ENCODE measurements at places on chromosomes 1 and 21. TPM values are rescaled to one million over a fixed set of nuclear protein-coding genes. Genes with fewer than 3 reads are reported as not detected.

- H3K27ac ChIP-seq: no peak overlapping the region
- no peaks in the 10 kb centered on the region for H3K27me3 ChIP-seq
- DNase-seq: no peak
- H3K4me3 ChIP-seq: no peak overlapping the region
- H3K4me1 ChIP-seq: no peaks in the 10 kb centered on the region
- no peaks in the 10 kb centered on the region for H3K36me3 ChIP-seq
Measured at GRCh38 chr21:37971390-37971950, 55.2 kb upstream of the KCNJ6 start.

DNA sequence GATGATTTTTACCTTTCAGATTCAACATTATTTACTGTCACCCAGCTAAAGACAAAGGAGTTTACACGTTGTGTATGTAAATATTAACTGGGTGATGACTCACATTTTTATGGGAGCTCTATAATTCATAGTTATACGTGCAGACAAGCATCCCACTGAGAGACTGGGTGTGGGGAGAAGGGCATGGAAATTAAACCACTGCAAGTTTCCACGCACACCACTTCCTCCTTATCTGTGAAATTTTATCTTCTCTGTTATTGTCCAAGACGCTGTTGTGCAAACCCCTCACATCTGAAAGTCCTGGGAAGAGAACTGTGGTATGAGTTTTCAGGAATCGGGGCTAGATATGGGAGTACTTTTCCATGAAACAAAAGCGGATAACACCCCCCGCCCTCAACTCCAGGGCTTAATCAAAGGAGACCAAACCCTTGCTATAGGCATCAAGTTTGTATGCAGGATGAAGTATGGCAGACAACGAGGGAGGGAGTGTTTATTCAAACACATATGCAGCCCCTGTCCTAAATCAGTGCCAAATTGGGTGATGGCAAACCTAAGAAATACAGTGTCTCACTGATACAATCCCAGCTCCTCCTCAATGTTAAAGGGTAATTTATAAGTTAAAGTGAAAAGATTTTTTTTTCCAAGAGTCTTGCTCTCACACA is 23.3 kb upstream of the DPT start:
- H3K36me3 ChIP-seq: no peaks in the 10 kb centered on the region
- peaks cover 11% of the 10 kb centered on the region for H3K27me3 ChIP-seq
- peaks cover 3% of the 10 kb centered on the region for H3K4me1 ChIP-seq
- no peak overlapping the region for H3K27ac ChIP-seq
- no peak overlapping the region for H3K4me3 ChIP-seq

DNA sequence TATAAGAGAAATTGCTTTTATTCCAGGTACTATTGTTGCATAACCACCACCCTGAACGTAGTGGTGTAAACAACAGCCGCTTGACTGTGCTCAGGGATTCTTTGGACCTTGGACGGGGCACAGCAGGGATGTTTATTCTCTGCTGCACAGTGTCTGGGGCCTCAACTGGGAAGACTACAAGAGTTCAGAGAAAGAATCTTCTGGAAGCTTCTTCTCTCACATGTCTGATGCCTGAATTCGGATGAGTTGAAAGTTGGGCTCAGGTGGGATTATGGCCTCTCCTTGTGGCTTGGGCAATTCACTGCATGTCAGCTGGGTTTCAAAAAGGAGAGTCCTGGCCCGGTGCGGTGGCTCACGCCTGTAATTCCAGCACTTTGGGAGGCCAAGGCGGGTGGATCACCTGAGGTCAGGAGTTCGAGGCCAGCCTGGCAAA is 19.0 kb upstream of the SSBP3 start:
- H3K27me3 ChIP-seq: peaks cover 3% of the 10 kb centered on the region
- H3K27ac ChIP-seq: no peak overlapping the region
- no peaks in the 10 kb centered on the region for H3K36me3 ChIP-seq
- no peaks in the 10 kb centered on the region for H3K4me1 ChIP-seq

DNA sequence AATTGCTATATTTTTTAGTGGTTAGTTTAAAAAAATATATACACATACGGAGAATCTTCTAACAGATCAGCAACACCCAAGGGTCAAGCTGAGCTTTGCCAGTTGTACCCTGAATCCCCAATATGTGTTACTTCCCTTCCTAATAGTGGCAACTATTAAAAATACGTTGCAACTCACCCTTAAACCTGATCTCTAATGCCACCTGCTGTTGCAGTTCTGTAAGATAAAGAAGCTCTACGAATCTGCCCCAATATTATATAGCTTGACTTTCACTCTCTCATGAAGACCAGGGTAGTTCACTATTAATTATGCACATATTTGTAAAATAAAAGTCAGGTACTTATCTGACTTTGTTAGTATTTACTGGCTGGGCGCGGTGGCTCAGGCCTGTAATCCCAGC is 58.4 kb downstream of the ASH1L start:
- H3K27ac ChIP-seq: peak overlapping the region; percentile 28
- H3K4me3 ChIP-seq: no peak overlapping the region
- DNase-seq: no peak
- H3K36me3 ChIP-seq: peaks cover 10% of the 10 kb centered on the region

DNA sequence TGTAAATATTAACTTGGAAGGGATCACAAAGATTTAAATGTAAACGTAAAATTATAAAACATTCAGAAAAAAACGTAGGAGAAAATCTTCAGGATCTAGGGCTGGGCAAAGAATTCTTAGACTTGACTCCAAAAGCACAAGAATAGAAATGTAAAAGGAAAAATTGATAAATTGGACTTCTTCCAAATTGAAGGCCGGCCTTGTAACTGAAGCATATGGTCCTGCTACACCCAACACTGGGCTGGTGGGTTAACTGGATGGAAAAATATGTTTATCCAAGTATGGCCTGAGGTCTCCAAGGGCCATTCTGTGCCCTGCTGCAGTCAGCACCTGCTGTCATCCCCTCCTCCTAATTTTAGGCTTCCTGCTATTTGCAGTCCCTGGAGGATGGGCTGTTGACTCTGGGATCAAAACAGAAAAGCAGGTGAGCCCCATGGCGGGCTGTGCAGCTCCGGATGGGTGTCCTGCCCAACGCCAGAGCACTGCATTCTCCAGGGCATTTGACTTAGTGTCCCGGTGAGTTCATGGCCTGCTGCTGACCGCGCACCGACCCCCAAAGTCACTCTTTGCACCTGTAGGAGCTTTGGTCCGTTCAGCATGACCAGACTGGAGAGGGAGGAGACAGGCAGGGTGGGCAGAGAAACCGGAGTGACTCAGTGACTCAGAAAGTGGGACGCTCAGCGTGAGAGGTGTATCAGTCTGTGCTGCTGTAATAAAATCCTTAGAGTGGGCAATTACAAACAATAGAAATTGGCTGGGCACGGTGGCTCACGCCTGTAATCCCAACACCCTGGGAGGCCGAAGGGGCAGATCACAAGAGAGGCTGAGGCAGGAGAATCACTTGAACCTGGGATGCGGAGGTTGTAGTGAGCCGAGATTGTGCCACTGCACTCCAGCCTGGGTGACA is 6.1 kb upstream of the AIRE start:
- H3K27me3 ChIP-seq: peaks cover 14% of the 10 kb centered on the region
- H3K27ac ChIP-seq: no peak overlapping the region
- no peaks in the 10 kb centered on the region for H3K36me3 ChIP-seq
- no peak for DNase-seq
- no peak overlapping the region for H3K4me3 ChIP-seq

Gene SAMD13
- 0.82 TPM for total RNA-seq

GRCh38 chr1:17502326-17502778 is 37.1 kb upstream of the ARHGEF10L start:
- no peak overlapping the region for H3K4me3 ChIP-seq
- H3K36me3 ChIP-seq: no peaks in the 10 kb centered on the region
- DNase-seq: peak; percentile 63
- H3K4me1 ChIP-seq: peaks cover 3% of the 10 kb centered on the region
- H3K27ac ChIP-seq: no peak overlapping the region

DNA sequence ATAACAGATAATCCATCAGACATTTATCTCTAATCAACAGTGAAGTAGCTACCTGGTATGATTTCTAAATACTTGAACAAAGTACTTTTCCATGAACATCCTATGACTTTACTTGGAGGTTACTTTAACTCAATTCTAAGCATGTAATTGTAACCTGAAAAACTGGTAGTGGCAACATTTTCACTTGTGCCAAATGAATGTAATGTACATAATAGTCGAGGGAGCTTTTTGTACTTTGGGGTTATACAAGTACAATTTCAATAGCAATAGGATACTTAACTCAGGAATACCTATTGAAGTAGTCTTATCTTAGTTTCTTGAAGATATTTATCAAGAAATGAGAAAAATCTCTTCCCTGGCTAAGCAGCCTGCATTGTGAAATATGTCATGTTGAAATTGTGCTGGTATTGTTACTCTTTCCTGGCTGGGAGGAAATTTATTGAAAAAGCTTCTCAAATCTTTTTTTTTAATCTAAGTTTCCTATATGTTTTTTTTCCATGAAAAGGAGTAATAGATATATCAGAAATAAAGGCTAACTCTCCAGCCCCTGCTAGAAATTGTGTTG is 33.7 kb upstream of the CACYBP start:
- H3K36me3 ChIP-seq: peaks cover 6% of the 10 kb centered on the region
- DNase-seq: no peak

DNA sequence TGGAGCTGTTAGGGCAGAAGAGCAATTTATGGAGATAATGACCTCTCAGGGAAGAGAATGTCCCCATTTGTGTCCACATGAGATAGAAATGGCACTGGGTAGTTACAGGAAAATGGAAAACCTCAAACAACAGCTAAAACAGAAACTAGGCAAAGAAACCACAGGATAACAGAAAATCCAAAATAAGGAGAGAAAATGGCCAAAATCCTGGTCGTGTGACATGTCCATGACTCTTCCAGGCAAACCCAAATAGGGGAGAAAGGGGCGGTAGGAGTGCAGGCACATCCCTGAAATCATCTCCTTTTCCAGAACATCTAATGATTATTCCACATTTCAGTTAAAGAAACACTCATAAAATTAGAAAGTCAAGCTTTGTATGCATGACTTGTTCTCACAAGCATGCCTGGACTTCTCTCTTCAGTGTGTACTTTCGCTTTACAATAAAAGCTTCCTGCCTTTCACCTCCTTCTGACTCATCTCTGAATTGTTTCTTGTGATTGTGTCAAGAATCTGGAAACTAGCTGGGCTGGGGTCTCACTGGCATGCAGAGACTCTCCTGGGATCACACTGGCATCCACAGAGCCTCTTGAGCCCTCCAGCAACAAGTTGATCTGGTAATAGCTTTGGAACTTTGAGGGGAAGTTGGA is 171.4 kb upstream of the ZP4 start:
- H3K27me3 ChIP-seq: no peaks in the 10 kb centered on the region
- H3K27ac ChIP-seq: no peak overlapping the region
- no peak overlapping the region for H3K4me3 ChIP-seq
- H3K4me1 ChIP-seq: no peaks in the 10 kb centered on the region
- no peak for DNase-seq

DNA sequence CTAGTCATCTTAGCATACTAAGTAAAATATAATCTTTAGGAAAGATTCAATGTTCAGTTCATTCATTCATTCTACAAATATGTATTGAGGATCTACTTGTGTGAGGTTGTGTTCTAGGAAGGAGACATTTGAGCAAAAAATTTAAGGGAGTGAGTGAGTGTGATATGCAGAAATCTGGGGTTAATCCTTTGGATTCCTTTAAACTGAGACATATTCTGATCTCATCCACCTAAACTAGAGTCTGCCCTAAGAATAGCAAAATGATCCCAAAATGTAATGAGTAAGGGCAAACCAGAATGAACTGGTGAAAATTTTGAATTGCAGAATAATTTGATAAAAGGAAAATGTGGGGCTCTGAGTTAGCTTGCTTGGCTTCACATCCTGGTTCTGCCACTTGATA is 8.6 kb downstream of the UBE2U start:
- DNase-seq: no peak
- H3K4me3 ChIP-seq: no peak overlapping the region
- H3K27ac ChIP-seq: no peak overlapping the region
- peaks cover 27% of the 10 kb centered on the region for H3K27me3 ChIP-seq
- H3K4me1 ChIP-seq: no peaks in the 10 kb centered on the region

Gene CD1B
- not detected for total RNA-seq

Gene CD1E
- total RNA-seq: not detected

All from activated CD8-positive, alpha-beta memory T cell treated with anti-CD3 and anti-CD28 coated beads, Interleukin-2, amount 10 ng/mL, durations not matched to agents 7 days and 5 days (primary cell).